Airway epithelial cell (primary cell): ENCODE measurements at places on chromosomes 2 and 18. TPM values are rescaled to one million over a fixed set of nuclear protein-coding genes. Genes with fewer than 3 reads are reported as not detected.

Gene MYO5B
- total RNA-seq: 26.8 and 39.6 TPM in 2 replicates

Gene SKOR2
- not detected in 2 replicates for total RNA-seq

Gene FAM161A
- total RNA-seq: 1.1 and 1.6 TPM in 2 replicates

Gene FRZB
- 0.21 TPM in 1 of 2 replicates, not detected in the other for total RNA-seq

Gene NIF3L1
- total RNA-seq: 29.0 and 30.3 TPM in 2 replicates

Gene SLC5A7
- total RNA-seq: not detected in 2 replicates
